M059J (cell line): ENCODE measurements at places on chromosomes 3 and 15. TPM values are rescaled to one million over a fixed set of nuclear protein-coding genes. Genes with fewer than 3 reads are reported as not detected.

DNA sequence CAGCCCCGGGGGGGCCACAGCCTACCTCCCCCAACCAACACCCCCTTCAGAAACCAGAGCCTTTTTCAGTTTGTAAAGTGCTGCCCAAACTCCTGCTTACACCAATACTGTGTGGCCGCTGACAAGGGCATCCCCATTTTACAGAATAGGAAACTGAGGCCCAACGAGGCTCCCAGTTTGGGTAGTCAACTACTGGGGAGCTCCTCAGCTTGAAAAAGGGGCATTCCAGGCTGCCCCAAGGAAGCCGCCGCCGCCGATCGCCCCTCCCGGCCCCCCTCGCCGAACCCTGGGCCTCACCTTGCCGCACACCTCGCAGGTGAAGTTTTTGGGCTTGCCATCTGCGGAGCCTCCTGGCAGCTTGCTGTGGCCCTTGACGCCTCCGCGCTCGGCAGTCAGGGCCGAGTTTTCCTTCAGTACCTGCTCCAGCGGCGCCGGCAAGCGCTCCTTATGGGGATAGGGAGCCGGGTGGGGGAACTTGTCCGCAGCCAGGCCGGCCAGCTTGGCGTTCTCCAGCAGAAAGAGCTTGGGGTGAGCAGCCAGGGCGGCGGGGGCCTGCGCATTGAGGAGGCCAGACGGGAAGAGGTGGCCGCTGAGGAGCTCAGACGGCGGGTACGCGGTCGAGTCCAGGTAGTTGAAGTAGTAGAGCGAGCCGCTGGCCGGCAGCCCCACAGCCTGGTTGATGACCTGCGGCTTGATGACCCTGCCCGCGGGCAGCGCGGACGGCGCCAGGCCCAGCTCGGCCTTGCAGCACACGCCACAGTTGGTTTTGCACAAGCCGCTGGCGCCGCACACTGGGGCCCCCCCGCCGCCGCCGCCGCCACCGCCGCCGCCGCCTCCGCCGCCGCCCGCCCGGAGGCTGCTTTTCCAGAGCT, 1.4 kb downstream of the FEZF2 start:
- DNase-seq: peak; percentile 2

- peak; percentile 34 for DNase-seq
These were observed 3.0 kb downstream of the ITIH4 start for GRCh38 chr3:52827441-52827840.

The TRPM1 gene
- total RNA-seq: 0.02 TPM in 1 of 2 replicates, not detected in the other

- DNase-seq: peak; percentile 14
These were observed 52.1 kb downstream of the EDEM1 start for GRCh38 chr3:5239602-5240001.

GRCh38 chr3:192177383-192177782, 550.0 kb downstream of the FGF12 start:
- no peak for DNase-seq

DNA sequence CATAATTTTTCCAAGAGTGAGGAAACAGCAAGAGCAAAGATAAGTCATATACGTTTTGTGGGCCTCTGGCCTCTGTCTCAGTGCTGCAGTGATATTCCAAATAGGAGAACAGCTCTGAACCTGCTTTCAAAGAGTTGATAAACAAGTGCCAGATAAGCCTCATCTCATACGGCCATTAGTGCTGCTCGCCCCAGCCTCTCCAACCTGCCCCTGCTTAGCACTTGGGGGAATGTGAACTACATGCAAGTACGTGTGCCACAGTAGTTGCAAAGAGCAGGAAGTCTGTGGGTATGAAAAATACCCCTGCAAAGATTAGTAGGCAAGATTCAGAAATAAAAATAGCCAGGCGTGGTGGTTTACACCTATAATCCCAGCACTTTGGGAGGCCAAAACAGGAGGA, 14.0 kb downstream of the DAPK2 start:
- no peak for DNase-seq

GRCh38 chr3:12458901-12459300, 25.4 kb upstream of the TSEN2 start:
- DNase-seq: no peak

GRCh38 chr15:58410353-58410752, 21.4 kb upstream of the LIPC start:
- DNase-seq: peak; percentile 45

The POPDC2 gene
- 0.12 TPM in 1 of 2 replicates, not detected in the other for total RNA-seq
